PC-3 (cell line): ENCODE measurements at places on chromosomes 2 and 18. TPM values are rescaled to one million over a fixed set of nuclear protein-coding genes. Genes with fewer than 3 reads are reported as not detected.

DNA sequence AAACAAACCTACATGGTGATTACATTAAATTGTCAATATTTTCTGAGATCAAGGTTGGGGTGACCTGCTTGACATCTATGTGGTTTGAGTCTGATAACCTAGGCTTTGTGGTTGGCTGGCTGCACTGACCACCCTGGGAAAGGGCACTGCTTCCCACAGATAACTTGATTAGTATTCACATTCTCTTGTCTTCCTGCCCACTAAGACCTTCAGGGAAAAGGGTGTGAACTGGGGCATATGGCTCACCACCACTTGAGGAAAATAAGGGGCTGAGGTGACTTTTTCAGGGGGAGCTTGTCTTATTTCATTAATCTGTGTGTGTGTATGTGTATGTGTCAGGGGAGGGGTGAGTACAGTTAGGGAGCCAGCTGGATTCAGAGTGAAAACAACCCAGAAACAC, 1.5 kb downstream of the SMYD1 start:
- no peak for DNase-seq
- H3K36me3 ChIP-seq = no peaks in the 10 kb centered on the region
- H3K27ac ChIP-seq = no peak overlapping the region
- H3K4me3 ChIP-seq = no peak overlapping the region

GRCh38 chr2:238097988-238098871, 1.9 kb upstream of the ESPNL start:
- peaks cover 11% of the 10 kb centered on the region for H3K4me1 ChIP-seq
- peak; percentile 68 for DNase-seq
- H3K27me3 ChIP-seq = no peaks in the 10 kb centered on the region
- H3K4me3 ChIP-seq = no peak overlapping the region

- peak; percentile 20 for DNase-seq
- H3K36me3 ChIP-seq = no peaks in the 10 kb centered on the region
- H3K27ac ChIP-seq = no peak overlapping the region
Observed at GRCh38 chr2:5442736-5443135, 249.4 kb upstream of the SOX11 start.

DNA sequence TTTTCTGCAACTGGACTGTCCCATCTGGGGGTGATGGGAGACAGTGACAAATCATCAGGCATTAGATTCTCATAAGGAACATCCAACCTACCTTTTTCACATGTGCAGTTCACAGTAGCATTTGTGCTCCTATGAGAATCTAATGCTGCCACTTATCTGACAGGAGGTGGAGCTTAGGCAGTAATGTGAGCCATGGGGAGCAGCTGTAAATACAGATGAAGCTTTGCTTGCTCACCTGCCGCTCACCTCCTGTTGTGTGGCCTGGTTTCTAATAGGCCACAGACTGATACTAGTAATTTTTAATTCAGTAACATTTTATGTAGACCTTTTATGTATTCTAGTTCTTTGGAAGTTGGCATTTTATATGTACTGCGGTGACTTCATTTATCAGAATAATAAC, 180.1 kb upstream of the SPOPL start:
- no peaks in the 10 kb centered on the region for H3K4me1 ChIP-seq
- no peaks in the 10 kb centered on the region for H3K36me3 ChIP-seq
- no peaks in the 10 kb centered on the region for H3K27me3 ChIP-seq
- no peak overlapping the region for H3K27ac ChIP-seq

GRCh38 chr2:38605298-38605830, 2.6 kb upstream of the HNRNPLL start:
- H3K4me3 ChIP-seq = no peak overlapping the region
- H3K27ac ChIP-seq = no peak overlapping the region
- no peaks in the 10 kb centered on the region for H3K36me3 ChIP-seq

DNA sequence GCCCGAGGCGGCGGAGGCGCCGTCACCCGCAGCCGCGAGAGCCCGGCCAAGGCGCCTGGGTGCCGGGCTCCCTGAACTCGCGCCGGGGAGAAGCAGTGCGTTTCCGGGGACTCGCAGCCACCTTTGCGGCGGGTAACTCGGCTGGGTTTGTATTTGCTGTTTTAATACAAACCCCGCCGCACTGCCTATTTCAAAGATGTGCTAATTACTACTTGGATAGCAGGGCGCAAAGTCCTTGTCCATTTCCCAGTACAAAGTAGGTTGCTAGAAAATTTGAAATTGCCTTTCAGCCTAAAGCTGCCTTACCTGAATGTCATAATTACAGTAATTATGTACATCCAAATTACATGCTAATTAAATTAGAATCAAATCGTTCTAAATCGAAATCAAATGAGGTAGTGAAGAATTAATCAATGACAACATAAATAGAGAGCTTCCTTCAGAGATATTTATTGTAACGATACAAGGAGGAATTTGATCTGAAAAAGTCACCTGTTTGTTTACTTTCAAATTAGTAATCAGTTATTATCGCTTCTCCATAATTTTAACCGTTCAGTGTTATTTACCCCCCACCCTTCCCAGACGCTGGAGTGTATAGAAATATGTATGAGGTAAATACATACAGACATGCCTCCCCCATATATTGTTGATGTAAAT, 8.1 kb downstream of the SP9 start:
- no peak overlapping the region for H3K27ac ChIP-seq
- H3K36me3 ChIP-seq = no peaks in the 10 kb centered on the region
- no peak for DNase-seq
- peak overlapping the region; percentile 41 for H3K4me3 ChIP-seq
- H3K4me1 ChIP-seq = peaks cover 23% of the 10 kb centered on the region

DNA sequence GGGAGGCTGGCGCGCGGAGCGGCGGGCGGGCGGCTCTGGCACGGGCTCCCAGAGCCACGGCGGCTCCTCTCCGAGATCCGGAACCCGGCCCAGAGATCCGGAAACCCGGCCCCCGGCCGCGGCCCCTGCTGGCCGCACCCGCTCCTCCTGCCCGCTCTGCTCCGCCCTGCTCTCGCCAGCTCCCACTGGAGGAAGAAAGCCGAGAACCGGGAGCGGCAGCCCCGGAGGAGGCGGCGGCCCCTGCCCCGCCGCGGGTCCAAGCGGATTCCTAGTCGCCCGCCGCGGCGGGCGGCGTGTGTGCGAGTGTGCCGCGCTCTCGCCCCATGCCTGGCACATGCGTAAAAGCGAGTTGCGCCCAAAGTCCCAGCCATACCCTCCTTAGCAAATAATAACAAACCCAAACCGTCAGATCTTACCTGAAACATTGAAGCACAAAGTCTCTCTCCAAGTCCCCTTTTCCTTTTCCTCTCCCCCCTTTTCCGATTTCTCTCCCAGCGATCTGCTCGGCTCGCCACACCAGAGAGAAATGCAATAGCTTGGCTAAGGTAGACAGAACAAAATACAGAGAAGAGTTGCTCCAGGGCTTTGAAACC, 108.7 kb upstream of the KCTD1 start:
- H3K4me3 ChIP-seq = peak overlapping the region; percentile 77
- peaks cover 10% of the 10 kb centered on the region for H3K4me1 ChIP-seq
- peaks cover 52% of the 10 kb centered on the region for H3K27me3 ChIP-seq
- no peak overlapping the region for H3K27ac ChIP-seq
- peak; percentile 68 for DNase-seq

DNA sequence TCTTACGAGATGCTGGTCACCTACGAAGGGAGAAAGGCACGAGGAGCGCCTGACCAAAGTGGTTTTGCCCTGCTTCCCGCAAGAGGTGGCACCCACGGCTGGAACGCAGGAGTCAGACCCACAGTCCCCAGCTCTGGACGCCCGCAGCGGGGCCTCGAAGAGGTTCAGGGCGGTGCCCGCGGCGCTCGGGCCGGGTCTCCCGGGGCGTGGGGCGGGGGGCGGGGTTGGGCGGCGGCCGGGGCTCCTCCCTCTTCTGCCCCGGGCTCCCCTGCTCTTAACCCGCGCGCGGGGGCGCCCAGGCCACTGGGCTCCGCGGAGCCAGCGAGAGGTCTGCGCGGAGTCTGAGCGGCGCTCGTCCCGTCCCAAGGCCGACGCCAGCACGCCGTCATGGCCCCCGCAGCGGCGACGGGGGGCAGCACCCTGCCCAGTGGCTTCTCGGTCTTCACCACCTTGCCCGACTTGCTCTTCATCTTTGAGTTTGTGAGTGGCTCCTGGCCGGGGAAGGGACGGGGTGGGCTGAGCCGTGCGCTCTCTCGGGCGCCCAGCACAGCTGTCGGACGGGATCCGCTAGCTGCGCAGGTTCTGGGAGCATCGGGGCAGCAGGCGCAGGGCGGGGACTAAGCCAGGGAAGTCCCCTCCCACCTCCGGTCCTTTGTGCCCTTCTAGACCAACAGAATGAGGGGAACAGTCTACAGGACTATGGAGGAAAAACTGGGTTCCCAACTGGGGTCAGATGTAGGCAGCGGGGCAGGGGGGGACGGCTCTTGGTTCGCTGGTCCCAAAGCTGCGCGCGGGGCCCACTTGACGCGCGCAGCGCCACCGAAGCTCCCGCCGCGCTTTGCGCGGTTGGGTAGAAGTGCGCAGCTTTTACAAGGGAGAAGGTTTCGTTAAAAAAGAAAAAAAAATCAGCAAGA, at the start of gene MAL:
MAL (plus strand) TSS at position 303 of the 914 bp plus-strand sequence; CDS start at position 388, 85 bp downstream.
- 0 out of 2 replicates have a peak within 1 kb of the TSS, but pooled peaks have one; percentile 23 for H3K4me3 ChIP-seq
- H3K4me1 ChIP-seq = peaks cover 17% of the 10 kb centered on the region
- DNase-seq = no peak
- no peaks in the 10 kb centered on the region for H3K27me3 ChIP-seq
- H3K27ac ChIP-seq = no peak within 1 kb of the TSS

DNA sequence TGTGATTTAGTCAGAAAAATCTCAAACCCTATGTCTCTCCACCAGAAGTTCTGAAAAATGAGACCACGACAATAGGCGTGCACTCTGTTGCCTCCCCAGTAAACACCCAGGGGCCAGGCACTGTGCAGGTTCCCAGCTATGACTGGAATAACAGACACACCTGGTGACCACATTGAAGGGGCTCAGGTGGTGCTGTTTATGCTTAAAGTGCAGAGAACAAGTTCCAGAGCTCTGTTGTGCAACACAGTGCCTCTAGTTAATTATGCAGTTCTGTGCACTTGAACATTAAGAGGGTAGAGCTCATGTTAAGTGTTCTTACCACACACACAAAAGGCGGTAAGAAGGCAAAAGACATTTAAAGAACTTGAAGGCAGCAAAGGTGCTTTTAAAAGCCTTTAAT, 52.6 kb upstream of the AFF3 start:
- no peak overlapping the region for H3K27ac ChIP-seq
- no peaks in the 10 kb centered on the region for H3K36me3 ChIP-seq
- H3K27me3 ChIP-seq = no peaks in the 10 kb centered on the region
- H3K4me3 ChIP-seq = no peak overlapping the region
- no peak for DNase-seq

DNA sequence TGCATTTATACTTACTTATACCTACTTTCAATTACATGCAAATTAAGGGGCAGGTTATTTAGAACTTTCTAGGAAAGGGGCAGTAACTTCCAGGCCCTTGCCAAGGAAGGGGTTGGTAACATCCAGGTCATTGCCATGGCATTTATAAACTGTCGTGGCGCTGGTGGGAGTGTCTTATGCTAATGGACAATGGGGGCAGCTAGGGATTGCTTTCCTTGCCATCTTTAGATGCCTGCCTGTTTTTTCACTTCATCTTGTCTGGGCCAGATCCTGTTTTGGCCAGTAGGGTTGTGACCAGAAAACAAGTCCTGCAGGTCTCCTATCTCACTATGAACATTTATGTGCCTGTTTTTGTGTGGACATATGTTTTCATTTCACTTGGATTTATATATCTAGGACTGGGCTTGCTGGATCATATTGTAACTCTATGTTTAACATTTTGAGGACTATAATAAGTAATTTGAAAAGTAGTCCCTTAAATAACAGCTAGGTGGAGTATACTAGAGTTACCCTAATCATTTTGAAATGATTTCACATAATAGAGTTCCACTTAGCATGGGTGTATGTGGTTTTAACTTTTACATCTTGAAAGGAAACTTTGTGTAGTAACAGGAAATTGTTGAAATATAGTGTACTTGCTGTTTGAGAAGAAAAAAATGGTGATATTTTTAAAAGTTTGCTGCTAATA, 56.1 kb downstream of the LCLAT1 start:
- H3K4me1 ChIP-seq = no peaks in the 10 kb centered on the region
- DNase-seq = no peak
- no peak overlapping the region for H3K4me3 ChIP-seq
- no peaks in the 10 kb centered on the region for H3K27me3 ChIP-seq
- peaks cover 25% of the 10 kb centered on the region for H3K36me3 ChIP-seq

- peaks cover 15% of the 10 kb centered on the region for H3K4me1 ChIP-seq
- H3K4me3 ChIP-seq = no peak overlapping the region
- no peaks in the 10 kb centered on the region; the same call in 1 of the 2 replicates for H3K36me3 ChIP-seq
- no peak overlapping the region for H3K27ac ChIP-seq
Observed at GRCh38 chr2:110872521-110872920, 140.1 kb downstream of the ACOXL start.

DNA sequence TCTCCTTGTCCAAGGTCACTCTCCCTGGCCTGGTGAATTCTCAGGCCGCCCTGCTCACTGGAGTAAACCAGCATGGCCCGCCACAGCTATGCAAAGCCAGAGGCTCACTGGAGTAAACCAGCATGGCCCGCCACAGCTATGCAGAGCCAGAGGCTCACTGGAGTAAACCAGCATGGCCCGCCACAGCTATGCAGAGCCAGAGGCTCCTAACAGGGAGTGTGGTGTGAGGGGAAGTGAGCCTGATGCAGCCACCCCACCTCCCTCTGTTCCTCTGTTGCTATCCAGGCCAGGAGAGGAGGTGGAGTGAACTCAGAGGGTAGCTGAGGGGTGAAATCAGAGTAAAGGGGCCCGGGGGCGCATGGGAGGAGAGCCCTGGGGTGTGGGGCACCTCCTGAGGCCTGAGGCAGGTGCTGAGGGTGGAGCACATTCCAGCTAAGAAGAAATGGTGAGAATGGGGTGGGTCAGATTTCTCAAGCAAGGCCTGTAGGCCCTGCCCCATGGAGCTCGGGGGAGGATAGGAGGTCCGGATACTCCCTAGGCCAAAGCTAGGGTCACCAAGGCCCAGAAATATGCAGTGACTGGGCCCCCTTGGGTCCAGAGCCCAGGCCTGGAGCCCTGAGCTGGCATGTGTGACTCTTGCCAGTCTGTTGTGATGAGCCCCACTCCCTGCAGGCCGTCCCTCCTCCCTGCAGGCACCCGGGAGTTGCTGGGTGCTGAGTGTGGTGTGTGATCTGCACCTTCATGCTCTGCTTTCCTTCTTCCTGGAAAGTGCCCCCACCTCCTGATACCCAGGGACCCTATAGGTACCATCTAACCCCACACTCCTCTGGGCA, 1.5 kb downstream of the ATP6V1B1 start:
- H3K4me3 ChIP-seq = no peak overlapping the region
- H3K27ac ChIP-seq = no peak overlapping the region
- H3K27me3 ChIP-seq = no peaks in the 10 kb centered on the region

The CHST9 gene
- not detected in 2 replicates for total RNA-seq

DNA sequence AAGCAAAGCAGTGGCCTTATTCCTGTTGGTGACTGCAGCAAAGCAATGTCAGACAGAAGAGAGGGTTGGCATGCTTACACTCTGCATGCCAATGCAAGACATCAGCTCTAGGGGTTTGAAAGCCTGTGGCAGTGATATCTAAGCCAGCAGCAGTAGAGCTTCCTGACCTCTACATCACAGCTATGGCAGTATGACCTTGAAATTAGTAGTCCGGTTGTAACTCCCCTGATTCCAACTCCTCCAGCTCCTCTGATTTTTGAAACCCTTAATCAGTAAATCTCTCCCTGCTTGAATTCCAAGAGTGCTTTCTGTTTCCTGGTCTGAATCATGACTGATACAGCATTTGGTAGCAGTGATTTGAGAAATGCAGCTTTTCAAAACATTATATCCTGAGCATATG, 60.0 kb upstream of the LRP1B start:
- no peak overlapping the region for H3K4me3 ChIP-seq
- DNase-seq = peak; percentile 15
- no peaks in the 10 kb centered on the region for H3K36me3 ChIP-seq

The C2orf78 gene
- total RNA-seq = not detected in 2 replicates

The CNTNAP5 gene
- total RNA-seq = not detected in 2 replicates

- H3K4me1 ChIP-seq = peaks cover 3% of the 10 kb centered on the region; the same call in 1 of the 2 replicates
- no peaks in the 10 kb centered on the region for H3K27me3 ChIP-seq
- no peak overlapping the region for H3K4me3 ChIP-seq
Observed at GRCh38 chr18:55038162-55038561, 78.9 kb upstream of the CCDC68 start.

The PDE11A gene
- total RNA-seq = 0.15 and 0.23 TPM in 2 replicates
